A549 (cell line): ENCODE measurements at places on chromosomes 5 and 9.

DNA sequence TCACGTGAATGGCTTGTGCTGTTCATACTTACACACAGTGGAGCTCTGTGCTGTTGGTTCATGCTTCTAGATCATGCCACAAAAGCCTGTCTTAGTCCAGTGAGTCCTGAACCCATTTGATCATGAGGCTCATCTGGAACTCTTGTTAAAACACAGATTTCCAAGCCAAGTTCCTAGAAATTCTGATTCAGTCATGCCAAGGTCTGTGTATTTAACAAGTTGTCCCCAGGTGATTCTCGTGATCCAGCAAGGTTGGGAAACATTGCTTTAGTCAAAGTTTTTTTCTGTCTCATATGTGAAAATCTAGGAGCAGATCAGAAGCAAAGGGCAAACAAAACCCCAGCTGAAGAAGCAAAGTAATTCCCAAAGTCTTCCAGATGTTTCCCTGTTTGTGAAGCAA is 112.5 kb upstream of the GAS1 start:
- no peak for DNase-seq

DNA sequence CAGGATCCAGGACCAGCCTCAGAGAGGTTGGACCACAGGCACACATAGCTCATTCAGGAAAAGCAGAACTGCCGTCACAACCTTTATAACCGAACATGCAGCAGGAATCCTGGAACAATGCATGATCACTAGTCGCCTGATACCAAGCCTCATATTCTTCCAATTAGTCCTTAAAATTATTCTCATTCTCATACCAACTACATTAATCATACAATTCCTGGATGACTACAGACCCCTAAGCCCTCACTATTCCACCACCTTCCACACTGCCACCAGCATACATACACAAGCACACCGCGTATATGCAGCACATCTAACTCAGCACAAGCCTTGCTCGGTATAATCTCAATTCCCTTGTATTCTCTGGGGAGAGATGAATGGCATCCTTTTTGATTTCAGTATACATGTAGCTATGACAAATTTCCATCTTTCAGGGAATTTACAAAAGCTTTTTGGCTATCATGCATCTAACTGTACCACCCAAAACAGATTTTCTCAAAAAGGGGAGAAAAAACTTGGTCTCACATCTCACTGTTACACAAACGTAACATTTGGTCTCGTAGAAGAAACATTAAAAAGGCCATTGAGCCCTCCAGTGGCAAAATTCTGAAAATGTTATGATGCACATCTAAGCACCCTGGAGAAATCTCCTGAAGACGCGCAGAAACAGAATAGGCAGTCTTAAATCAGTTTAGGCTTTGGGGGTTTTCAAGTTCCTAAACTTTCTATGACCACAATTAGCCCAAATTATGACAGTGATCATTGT is 46.2 kb downstream of the MCTP1 start:
- peak; percentile 6 for DNase-seq

DNA sequence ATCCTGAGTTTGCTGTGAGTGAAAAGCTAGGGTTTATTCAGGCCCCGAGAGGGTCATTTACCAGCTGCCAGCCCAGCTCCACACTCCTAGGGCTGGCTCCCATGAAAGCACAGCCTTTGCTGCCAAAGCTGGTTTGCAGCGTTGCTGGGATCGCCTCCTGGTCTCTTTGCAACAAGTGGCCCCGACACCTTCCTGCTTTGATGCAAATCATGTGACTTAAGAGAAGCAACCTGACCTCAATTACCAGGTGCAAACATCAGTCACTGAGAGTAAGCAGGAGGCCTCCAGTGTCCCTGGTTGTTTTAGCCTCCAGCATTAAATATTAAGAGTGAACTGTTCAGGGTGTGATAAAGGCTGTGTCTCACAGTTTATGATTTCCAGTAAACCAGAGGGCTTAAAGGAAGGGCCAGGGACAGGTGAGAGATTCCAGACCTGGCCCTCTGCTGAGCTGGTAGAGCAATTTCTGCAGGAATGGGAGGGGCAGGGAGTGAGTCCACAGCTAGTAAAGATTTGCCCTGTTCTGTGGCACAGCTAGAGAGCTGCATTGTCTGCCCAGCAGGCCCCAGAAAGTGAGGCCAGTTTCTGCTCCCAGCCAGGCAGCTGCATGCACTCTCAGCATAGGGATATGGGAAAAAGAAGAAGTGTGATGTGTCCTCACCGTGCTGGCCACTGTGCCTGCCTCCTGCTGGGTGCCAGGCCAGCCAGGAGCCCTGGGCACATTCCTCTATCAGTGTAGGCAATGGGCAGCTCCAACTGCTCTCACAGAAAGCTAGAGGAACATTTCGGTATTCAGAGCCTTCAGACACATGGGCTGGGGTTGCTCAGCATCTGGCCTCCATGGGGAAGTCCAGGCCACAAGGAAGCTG is 58.0 kb downstream of the SLC22A5 start:
- DNase-seq = no peak

GRCh38 chr5:151110122-151110681 is 29.4 kb upstream of the TNIP1 start:
- DNase-seq = no peak

DNA sequence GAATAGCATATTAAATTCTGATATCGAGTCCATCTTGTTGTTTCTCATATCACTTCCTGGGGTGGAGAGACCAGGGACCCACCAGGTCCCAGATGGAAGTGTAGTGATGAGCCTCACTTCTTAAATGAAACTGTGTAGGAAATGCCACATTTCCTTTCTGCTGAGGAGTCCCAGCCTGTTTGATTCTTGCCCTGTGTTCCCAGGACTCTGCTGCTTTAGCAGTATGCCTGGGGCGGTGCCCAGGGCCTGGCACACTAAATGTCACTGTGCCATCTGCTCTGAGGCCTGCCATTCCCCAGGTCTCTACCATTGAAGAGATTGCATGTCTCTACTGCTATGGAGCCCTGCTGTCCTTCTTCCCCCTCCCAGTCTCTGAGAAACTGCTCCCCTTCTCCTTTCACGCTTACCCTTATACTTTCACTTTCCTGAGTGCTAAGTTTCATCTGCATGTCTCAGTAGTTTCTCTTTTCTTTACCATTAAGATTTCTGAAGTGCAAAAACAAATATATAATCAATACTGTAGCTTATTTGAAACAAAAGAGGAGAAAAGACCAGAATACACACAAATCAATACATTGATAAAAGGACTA is 260.4 kb downstream of the GABRB2 start:
- no peak for DNase-seq

DNA sequence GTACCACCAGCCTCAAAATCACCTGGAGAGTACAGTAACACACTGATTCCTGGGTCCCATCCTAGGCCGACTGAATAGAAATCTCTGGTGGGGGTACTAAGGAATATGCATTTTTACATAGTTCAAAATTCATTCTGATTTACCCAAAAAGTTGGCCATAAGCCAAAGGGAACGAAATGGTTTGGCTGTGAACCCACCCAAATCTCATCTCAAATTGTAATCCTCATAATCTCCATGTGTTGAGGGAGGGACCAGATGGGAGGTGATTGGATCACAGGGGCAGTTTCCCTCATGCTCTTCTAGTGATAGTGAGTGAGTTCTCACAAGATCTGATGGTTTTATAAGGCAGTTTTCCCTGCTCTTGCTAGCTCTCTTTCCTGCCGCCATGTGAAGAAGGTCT is 31.1 kb downstream of the MEGF9 start:
- DNase-seq = no peak

- DNase-seq = no peak
Observed at GRCh38 chr9:20464242-20464641, 158.1 kb downstream of the MLLT3 start.

- peak; percentile 56 for DNase-seq
Observed at GRCh38 chr5:43555895-43556606, 826 bp downstream of the PAIP1 start.
